T follicular helper cell (primary cell): ENCODE measurements at places on chromosomes 7 and 10.

- DNase-seq, result no peak
Observed at GRCh38 chr10:4306871-4307270, 519.1 kb upstream of the AKR1E2 start.

DNA sequence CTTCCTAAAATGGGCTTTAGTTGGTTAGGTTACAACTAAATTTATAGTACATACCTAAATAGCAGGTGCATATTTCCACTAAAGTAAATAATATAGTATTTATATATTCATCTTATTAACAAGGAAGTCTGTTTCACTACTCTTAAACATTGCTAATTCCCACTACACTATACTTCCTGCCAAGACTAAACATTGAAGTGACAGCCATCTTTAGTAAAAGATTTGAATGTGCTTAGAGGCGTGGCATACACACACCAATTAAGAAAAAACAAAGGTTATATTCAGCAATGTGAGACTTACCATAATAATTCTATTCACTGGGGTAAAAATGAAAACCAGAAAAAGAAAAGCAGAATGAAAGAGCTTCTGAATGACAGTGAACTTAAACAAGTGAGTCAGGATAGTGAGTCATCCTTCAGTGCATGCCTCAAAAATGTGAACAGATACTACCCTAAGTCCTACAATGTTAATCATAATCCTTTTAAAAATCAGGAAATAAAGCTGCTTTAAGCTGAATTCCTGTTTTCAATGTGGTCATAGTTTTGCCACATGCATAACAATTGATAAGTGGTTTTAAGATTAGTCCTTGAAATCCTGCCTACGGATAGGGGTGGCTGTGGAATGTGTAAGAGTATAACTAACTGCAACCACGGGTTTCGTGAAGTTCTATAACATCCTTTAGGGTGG, 59.4 kb downstream of the USP6NL start:
- DNase-seq, result no peak

DNA sequence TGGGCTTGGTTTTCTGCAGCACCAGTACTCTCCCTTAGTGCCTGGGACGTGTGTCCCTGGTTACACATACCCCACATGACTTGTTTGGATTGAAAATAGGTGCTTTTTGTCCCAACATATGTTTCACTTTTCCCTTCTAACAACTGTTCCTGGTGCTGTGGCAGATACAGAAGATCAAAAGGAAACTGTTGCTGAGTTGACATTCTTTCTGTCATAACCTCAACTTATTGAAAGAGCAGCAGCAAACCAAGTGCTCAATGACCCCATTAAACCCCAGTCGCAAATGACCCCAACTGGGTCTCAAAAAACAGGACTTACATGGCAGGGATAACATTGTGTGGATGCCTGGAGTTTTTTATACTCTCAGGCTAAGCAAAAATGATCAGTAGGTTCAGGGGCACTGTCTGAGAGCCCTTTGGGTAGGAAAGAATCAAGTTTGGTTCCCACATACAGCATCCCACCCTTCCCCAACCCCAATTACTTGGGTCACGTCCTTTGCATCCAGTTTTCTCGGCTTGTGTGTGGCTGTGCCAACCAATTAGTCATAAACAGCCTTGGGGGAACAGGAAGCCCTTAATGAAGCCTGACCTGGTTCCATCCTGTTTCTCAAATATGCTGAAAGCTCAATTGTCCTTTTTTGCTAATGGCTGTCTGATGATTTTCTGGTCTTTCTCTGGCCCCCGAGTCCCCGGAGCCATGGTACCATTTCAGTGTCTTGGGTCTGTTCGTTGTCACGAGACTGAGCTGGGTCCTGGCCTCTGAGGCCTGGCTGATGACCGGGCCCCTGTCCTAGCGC, 4.9 kb downstream of the HKDC1 start:
- no peak for DNase-seq

DNA sequence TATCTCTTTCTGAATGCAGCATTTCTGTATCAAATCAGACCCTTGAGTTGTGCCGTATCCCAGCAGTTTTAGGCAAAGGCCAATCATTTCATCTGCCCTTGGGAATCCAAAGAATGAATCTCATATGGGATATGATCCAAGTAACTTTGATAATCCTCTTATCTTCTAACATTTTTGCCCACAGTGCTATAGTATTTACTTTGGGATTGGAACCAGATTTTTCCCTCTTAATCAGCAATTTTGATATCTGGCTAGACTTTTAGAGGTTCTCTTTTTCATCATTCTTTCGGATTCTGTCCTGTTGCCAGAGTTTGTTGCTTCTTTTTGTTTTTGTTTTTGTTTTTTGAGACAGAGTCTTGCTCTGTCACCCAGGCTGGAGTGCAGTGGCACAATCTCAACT, 118.0 kb downstream of the NRF1 start:
- DNase-seq, result no peak

DNA sequence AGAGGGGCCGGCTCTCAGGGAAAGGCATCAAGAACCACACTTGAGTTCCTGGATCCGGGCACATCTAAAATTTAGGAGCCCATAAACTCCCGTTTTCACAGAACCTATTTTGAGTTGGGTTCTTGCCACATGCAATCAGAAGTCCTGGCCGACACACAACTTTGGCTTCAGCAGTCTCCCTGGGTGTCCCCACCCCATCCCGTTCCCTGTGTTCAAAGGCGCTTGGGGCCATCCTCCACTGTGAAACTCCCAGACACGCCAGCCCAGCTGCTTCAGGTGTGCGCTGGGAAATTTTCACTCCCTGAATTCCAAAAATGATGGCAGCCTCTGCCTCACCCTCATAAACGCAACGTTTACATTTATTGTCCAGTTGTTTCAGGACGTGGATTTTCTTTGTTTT, 8.4 kb upstream of the ZFAND2A start:
- no peak for DNase-seq

- DNase-seq, result no peak
Observed at GRCh38 chr7:159126311-159127260, 18.1 kb downstream of the VIPR2 start.

DNA sequence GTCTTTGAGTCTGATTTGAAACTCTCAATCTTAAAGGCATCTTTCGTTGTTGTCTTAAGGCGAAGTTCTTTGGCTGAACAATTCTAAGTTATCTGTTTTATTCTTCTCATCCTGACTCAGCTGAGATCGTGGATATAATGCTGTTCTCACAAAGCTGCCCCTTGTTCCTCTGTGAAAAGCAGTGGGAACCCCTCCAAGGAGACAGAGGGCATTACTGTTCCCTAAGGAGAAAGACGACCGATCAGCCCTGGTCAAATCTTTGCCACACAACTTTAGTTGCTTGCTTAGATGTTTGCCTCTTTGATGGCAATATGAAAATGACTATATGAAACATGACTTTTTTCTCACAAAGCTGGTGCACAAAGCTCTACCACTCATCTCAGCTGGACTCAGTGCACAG, 1016.7 kb downstream of the REEP3 start:
- no peak for DNase-seq

DNA sequence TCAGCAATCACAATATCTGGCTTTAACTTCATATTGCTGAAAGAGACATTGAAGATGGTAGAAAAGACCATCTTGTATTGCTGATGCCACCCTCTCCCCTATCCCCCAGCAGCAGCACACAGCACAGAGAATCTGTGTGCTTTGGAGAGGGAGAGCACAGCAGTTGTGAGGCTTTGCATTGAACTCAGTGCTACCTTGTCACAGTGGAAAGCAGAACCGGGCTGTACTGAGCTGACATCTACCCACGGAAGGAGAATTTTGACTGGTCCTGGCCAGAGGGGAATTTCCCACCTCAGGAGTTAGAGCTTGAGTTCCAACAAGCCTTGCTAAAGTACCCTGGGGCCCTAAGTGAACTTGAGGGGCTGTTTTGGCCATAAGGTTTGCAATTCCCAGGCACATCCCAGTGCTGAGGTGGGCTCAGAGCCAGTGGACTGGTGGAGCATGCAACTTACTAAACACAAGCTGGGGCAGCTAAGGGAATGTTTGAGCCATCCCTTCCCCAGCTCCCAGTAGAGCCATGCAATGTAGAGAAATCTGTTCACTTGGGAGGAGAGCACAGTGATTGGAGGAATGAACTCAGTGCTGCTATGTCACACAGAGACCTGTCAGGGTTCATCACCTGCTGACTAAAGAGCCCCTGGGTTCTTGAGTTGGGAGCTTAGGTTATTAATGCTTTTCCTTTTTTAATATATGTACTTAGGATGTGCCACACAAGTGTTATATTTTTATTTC, 62.1 kb downstream of the OR13A1 start:
- DNase-seq, result no peak

- DNase-seq, result no peak
Observed at GRCh38 chr7:12477620-12478019, 74.0 kb upstream of the VWDE start.
